Stimulated activated CD4-positive, alpha-beta T cell treated with anti-CD3 and anti-CD28 coated beads, Interleukin-4, amount 100 ng/mL, for 4 hours (primary cell): ENCODE measurements at places on chromosomes 5 and 9.

- no peak for DNase-seq
These were observed 4.7 kb downstream of the PAX5 start for GRCh38 chr9:37029304-37029775.

GRCh38 chr5:140596321-140596741 is 31.7 kb downstream of the SLC35A4 start:
- no peak for DNase-seq

DNA sequence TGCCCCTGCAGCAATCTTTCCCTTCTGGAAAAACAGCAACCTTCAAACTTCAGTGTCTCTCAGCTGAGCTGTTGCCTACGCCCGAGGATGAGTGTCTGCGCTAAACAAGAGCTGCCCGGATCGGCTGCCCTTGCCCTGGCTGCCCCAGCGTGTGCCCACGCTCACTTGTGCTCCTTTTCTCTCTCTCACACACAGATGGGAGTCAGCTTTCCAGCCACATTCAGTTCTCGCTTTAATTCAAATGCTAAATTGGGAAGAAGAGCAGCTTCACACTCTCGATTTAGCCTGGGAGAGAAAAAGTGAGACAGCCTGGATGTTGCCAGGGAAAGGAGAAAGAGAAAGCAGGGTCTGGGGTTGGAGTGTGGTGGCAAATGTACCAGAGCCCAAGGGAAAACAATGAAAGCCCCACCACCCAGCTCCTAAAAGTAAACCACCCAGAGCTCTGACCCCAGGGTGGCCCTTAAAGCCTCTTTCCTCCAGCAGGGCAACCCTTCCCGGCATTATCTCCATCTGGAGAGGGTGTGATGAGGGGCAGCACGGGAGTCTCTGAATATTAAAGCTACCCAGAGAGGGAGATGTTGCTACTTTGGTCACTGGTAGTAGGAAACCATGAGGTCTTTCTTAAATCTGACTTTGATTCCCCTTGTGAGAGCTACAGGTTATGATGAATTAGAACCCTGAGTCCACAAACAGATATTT is 9.9 kb upstream of the EGR1 start:
- DNase-seq = no peak

GRCh38 chr9:105686936-105687335 is 7.4 kb upstream of the TMEM38B start:
- DNase-seq = no peak

DNA sequence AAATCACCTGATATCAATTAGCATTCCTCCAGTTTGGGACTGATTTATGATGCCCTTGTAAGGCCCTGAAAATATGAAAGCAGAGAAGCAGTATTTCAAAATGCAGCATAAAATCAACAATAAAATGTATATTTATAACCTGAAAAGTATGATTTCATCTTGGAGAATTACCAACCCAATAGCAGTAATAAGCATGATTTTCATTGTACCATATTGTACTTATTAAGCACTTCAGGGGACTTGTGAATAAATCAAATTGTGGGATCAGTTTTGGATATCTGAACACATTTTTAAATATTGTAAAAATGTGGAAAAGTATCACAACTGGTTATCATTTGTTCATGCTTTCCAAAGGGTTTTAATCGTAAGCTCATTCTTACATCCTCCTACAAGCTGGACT is 250.8 kb downstream of the DMRT2 start:
- DNase-seq = no peak

- DNase-seq = no peak
These were observed 24.6 kb upstream of the ADRB2 start for GRCh38 chr5:148801682-148802276.

DNA sequence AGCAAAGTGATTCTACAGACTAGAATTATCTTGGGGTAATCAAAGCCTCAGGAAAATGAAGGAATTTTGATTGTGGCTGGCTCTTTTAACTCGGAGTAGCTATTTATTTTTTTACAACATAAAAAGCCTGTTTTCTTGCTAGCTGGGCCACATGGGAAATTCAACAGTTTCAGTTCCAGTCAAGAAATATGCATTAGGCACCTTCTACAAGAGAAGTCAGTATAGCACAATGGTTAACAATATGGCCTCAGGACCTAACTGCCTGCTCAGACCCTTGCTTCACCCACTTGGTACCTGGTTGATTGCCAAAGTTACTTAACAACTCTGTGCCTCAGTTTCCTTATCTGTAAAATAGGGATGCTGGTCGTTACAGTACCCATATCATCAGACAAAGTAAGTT is 586.2 kb downstream of the ZNF608 start:
- no peak for DNase-seq

- no peak for DNase-seq
These were observed 148.2 kb downstream of the CAAP1 start for GRCh38 chr9:26744191-26744965.

DNA sequence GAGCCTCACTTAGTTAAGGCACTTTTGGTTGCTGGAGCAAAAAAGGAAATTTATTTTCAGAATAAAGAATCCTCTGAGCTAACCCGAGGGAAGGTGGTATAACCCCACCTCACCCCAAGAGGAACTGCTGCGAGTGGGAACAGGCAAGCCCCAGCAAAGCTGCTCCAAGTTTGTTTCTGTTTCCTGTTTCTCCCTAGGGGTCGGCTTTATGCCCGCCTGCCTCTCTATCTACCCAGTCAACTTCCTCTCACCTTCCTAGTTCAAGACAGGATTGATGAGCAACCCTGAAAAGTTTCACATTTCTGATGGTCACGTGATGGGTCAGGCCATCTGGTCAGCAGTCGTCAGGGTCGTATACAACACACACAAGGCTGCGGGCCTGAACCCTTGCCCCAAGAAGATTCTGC is 31.1 kb downstream of the TRIO start:
- no peak for DNase-seq

DNA sequence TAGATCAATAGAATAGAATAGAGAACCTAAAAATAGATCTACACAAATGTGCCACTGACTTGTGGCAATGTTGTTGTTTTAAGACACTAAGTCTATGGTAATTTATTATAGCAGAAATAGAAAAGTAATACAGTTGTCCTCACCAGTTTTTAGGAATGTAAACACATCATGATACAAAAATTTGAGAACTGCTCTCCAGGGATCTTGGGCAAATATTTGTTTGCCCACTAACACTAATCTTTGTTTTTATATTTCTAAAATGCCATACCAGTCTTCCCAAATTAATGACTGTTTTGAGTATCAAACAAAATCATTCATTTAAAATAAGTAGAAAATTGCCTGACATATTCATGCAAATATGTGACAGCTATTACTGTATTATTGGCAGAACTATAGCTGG is 297.6 kb downstream of the BRINP1 start:
- DNase-seq = no peak

- no peak for DNase-seq
These were observed 28.2 kb downstream of the LIFR start for GRCh38 chr5:38528162-38528703.
